Ammon's horn (tissue), 1 donor: ENCODE measurements at places on chromosomes 5 and 9.

DNA sequence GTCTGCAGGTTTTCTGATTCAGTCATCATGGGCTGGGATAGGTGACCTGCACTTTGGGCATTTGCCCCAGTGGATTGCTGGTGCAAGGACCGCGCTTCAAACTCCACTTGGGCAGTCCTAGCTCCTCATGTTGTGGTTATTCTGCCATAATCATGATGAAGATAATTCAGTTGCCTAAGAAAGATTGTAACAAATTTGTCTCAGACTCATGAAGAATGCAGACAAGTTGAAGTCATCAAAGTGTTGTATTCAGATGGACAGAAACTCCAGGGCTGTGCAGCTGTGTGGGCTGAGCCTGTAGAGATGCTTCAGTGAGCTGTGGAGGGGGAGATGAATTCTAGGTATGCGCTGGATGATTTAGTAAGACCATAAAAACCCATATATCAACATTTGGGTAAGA is 38.5 kb downstream of the TARS1 start:
- DNase-seq: no peak

GRCh38 chr5:36740259-36740898 is 134.0 kb downstream of the SLC1A3 start:
- no peak for DNase-seq

DNA sequence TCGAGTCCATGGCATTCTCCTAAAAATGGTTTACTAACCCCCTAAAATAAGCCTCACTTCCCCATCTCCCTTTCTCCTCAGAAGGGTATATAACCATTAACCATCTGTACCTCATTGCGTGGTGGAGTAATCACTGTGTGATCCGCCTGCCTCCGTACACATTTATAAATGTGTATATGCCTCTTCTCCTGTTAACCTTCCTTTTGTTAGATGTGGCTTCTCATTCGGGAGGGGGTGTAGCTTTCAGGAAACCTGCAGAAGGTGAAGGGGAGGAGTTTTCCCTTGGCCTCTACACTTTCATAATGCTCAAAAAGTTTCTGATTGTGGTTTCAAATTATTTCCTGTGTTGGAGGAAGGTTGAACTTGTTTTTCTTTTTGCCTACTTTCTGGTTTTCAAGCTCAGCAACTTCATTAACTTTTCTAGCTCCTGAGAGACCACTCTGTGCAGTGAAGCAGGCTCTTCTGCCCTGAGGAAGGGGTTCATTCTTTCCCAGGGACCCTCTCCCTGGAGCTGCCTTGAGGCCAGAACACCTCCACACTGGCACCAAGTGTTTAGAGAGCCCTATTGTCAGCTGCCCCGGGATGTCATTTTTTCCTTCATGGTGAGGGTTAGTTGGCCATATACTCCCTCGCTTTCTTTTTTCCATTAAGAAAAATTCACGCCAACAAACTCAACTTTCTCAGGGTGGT is 46.9 kb downstream of the RASGRF2 start:
- DNase-seq: no peak

- DNase-seq: peak; percentile 65
These were observed 218.2 kb downstream of the MAST4 start for GRCh38 chr5:66814146-66814991.

DNA sequence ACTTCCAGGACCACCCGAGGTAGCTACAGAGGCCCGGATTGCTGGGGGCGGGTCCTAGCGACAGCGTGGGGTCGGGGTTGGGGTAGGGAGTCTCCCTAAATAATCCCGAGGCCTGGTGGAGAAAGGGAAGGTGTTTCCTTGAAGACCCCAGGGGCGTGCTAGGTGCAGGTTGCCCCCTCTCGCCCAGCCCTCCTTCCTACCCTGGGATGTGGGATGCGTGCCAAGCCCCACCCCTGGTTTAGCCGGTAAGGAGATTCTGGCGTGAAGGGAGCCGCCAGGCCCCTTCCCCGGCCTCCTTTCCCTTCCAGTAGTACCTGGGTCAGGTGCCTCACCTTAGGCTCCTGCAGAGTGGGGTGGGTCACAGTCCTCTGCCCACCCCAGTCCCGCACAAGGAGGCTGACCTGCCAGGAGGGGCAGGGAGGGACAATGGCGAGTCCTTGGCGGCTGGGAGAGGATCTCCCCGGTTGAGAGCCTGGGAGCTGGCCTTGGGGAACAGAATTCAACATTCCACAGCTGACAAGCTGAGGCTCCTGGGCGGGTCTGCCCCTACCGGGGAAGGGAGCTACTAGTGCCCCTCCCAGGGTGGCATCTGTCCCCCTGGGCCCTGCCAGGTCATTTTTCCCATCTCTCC is 674 bp downstream of the TSPAN17 start:
- no peak for DNase-seq

DNA sequence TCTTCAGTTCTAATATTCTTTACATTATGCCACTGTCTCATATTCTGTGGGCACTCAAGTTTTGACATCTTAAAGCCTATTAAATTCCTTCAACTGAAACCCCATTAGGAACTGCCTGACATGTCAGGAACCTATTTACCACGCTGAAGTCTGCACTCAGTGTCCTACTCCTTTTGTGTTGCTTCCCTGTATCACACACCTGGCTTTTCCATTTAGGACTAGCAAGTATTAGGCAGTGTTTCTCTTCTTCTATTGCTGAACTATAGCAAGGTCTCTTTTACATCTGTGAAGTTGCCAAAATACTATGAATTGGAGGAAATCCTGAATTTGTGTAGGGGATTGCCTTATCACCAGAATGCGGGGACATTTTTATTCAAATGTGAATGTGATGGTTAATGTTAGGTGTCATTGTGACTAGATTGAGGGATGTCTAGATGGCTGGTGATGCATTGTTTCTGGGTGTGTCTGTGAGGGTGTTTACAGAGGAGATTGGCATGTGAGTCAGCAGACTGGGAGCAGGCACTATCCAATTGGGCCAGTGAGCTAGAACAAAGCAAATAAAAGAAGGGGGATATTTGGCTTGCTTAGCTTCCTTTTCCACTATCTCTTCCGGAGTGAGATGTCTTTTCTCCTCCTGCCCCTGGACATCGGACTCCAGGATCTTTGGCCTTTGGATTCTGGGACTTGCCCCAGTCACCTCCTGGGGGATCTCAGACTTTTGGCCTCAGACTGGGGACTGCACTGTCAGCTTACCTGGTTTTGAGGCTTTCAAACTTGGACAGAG is 21.2 kb upstream of the VCAN start:
- DNase-seq: no peak

- DNase-seq: no peak
These were observed 76.6 kb downstream of the PSD2 start for GRCh38 chr5:139872052-139872766.

DNA sequence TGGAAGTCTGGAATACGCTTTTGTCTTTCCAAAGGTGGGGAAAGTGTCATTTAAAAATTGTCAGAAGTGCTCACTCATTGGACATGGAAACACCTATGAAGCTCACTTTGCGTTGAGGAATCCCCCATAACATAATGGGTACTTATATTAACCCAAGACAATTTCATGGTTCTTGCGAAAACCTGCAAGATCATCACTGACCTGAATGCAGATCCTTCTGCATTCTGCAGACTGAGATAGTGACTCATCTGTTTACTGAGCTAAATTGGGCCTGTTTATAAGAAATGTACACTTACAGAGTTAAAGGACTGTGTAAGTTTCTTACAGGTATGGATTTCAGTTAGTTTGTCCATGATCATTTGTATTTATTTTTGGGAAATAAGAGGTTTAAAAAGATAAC is 153.0 kb downstream of the HMHB1 start:
- DNase-seq: no peak

GRCh38 chr5:53614376-53614885 is 54.0 kb downstream of the NDUFS4 start:
- no peak for DNase-seq

GRCh38 chr5:141814064-141814964 is 63.9 kb downstream of the PCDH1 start:
- peak; percentile 51 for DNase-seq

DNA sequence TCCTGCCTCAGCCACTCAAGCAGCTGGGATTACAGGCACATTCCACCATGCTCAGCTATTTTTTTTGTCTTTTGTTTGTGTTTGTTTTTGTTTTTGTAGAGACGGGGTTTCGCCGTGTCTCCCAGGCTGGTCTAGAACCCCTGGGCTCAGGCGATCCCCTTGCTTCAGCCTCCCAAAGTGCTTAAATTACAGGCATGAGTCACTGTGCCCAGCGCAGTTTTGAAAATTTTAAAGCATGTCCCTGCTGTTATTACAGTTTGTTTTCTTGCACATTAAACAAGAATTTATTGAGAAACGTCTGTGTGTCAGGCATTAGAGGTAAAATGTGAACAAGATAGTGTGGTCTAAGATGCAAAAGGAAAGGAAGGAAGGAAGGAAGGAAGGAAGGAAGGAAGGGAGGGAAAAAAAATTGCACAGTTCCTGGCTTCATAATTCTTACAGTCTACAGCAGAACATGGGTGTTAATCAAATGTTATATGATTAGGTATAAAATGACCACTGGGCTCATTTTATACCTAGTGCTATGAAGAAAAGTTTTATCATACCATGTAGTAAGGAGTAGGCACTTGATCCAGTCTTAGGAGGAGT is 205.4 kb downstream of the SNX18 start:
- no peak for DNase-seq

GRCh38 chr9:108889649-108890067 is 27.6 kb downstream of the ACTL7A start:
- DNase-seq: no peak

GRCh38 chr9:88953381-88954029 is 37.8 kb upstream of the S1PR3 start:
- peak; percentile 63 for DNase-seq

- DNase-seq: no peak
These were observed 13.3 kb downstream of the NR2F1 start for GRCh38 chr5:93596310-93596675.

GRCh38 chr9:113910036-113910639 is 34.0 kb downstream of the ZNF618 start:
- DNase-seq: no peak

DNA sequence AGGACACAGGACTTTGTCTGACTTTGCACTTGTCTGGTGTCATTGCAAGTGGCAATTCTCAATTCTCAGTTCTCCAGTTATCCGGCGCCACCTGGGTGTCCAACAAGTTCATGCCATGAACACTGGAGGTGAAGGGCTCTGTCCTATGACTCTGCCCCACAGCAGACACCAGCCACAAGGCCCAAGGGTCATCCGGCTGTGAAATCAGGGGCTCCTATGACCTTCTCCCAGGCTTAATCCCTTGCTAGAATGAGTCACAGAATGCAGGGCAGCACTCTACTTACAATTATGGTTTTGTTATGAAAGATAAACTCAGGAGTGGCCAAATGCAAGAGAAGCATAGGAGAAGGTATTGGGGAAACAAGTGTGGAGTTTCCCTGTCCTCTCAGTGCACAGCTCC is 392.0 kb downstream of the GADD45G start:
- DNase-seq: no peak

- DNase-seq: peak; percentile 83
These were observed 143.4 kb upstream of the APC start for GRCh38 chr5:112594095-112594850.

DNA sequence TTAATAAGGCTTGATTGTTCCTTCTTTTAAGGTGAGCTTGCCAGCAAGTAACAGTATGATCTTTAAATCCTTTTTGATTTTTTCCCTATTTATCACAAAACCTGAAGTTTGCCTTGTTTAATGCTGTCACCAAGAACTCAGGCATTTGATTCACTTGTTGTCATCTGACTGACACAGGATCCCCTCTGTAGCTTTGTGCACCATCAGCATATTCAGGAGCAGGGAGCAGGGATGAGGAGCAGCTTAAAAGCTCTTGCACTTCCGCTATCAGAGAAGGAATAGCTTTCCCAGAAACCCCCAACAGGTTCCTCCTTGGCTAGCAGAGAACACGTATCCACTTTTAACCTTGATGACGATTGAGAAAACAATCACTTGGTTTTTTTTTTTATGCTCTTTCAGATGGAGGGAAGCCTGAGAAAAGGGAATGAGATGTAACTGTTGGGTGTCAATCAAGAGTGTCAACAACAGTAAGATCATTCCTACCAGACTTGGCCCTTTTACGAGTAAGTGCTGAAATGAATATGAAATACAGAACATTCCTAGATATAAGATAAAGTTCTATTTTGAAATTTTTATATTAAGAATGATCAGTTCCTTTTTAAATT is 433.1 kb upstream of the CDH18 start:
- no peak for DNase-seq

GRCh38 chr9:38423973-38424843 is at the start of gene IGFBPL1:
TSS of gene IGFBPL1 (minus strand) at chr9:38424454. CDS start at chr9:38424424, 30 bp downstream.
- no peak for DNase-seq

DNA sequence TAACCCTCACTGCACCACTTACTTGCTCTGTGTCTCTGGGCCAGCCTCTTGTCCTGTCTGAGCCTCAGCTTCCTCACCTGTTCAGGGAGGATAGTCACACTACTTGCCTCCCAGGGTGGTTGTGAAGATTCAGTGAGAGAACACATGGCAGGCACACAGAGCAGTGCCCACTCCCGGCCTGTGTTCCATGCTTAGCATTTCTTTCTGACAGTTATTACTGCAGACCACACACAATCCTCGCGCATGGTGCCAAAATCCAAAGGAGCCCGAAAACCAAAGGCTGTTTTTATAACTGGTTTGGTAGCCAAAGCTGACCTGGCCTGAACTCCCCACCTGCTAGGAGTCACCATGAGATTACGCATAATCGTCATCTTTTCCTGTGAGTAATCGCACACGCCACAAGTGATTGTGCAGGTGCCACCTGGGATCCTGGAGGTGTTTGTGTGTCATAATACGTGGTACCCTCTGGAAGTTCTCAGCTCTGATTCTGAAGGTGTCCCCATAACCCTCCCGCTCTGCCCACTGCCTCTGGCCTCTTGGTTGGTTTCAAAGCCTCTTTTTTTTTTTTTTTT is 84.6 kb upstream of the FBXW11 start:
- no peak for DNase-seq

GRCh38 chr5:137344723-137345322 is 154.3 kb downstream of the SPOCK1 start:
- no peak for DNase-seq

- no peak for DNase-seq
These were observed 8.4 kb downstream of the IRX2 start for GRCh38 chr5:2742921-2743679.

- no peak for DNase-seq
These were observed 73.9 kb upstream of the UNC5A start for GRCh38 chr5:176736301-176736930.

- no peak for DNase-seq
These were observed 19.0 kb upstream of the BARX1 start for GRCh38 chr9:93974151-93974550.

- no peak for DNase-seq
These were observed 412.2 kb upstream of the CDH9 start for GRCh38 chr5:27450607-27451006.

- DNase-seq: peak; percentile 14
These were observed 888 bp downstream of the RABGAP1 start for GRCh38 chr9:122941582-122942234.

DNA sequence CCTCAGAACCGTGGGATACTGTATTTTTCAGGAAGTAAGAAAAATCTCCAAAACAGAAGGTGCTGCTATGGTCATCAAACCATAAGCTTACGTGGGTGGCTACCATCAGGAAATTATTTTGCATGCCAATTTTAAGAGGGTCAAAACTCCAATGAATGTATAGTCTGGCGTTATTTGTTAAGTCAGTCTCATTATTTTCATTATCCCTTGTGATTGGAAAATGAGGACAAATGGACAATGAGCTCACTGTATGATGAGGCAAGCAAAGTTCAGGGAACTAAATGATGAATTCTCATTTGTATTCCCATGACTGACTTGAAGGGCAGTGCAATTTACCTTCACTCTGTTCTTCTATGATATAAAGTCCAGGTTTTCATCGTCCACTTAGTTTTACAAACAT is 17.6 kb downstream of the PUM3 start:
- no peak for DNase-seq
